NCI-H1105 (cell line): ENCODE measurements at places on chromosomes 6 and 20.

DNA sequence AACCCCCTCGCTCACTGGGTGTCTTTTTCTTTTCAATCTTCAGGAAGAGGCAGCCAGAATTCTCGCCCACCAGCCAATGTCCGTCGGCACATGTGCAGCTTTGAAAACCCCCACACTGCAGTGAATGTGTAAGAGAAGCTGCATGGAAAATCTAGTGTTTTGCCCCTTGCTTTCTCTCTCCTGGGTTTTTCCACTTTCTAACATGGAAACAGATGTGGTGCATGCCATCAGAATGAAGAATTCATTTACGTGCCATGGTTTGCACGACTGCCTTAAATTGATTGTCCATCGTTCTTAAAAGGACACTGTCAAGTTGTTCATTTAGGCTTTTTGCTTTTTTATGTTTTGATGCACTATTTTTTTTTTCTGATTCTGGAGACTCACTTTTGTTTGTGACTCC is 117.1 kb upstream of the RAB32 start:
- no peak for DNase-seq

- no peak for DNase-seq
Observed at GRCh38 chr20:63238514-63239125, 2.9 kb downstream of the BIRC7 start.

DNA sequence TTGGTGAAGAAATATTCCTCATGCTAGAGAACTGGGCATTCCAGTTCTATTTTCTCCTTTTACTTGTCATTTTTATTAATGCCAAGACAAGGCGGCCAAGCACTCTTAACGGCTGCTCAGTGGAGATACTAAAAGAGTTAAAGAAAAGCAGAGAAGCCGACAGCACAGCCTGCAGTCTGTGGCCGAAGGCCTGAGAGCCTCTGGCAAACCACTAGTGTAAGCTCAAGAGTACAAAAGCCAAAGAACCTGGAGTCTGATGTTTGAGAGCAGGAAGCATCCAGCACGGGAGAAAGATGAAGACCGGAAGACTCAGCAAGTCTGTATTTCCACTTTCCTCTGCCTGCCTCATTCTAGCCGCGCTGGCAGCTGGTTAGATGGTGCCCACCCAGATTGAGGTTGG is 167.1 kb upstream of the FUT9 start:
- DNase-seq, result no peak

- no peak for DNase-seq
Observed at GRCh38 chr6:81084776-81085430, 667.6 kb downstream of the TENT5A start.

DNA sequence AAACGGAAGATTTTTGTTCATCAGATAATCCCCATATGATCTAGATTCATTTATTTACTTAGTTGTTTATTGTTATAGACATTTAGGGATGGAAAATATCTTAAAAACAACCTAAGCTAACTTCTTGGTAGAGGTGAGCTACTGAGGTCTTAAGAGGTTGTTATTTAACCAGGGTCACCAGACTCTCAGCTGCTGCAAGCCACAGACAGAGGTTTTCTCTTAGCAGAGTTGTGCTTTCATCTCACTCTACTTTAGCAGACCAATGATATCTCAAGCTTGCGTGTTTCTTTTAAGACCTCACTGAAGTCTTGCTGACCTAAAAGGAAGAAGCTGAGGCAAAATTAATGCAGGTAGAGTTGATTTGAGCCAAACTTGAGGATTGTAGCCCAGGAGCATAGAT is 43.6 kb downstream of the NCOA7 start:
- DNase-seq, result no peak

GRCh38 chr6:131013495-131013894 is 49.5 kb downstream of the EPB41L2 start:
- no peak for DNase-seq

DNA sequence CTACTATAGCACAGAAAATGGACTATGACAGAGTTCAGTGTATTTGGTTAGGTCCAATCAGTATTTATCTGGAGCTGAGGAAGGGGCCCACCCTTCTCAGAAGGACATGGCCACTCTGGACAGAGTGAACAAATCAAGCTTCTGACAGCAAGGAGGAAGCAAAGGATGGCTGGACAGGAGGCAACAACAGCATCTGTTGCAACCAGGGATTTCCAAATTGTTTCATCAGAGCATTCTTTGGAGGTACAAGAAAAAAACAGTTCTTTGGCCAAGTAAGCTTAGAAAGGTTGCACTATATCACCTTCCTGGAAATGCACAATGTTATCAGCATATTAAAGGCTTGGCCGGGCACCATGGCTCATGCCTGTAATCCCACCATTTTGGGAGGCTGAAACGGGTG is 118.7 kb upstream of the SLC22A16 start:
- no peak for DNase-seq

- DNase-seq, result no peak
Observed at GRCh38 chr20:19223640-19224039, 11.2 kb downstream of the SLC24A3 start.

DNA sequence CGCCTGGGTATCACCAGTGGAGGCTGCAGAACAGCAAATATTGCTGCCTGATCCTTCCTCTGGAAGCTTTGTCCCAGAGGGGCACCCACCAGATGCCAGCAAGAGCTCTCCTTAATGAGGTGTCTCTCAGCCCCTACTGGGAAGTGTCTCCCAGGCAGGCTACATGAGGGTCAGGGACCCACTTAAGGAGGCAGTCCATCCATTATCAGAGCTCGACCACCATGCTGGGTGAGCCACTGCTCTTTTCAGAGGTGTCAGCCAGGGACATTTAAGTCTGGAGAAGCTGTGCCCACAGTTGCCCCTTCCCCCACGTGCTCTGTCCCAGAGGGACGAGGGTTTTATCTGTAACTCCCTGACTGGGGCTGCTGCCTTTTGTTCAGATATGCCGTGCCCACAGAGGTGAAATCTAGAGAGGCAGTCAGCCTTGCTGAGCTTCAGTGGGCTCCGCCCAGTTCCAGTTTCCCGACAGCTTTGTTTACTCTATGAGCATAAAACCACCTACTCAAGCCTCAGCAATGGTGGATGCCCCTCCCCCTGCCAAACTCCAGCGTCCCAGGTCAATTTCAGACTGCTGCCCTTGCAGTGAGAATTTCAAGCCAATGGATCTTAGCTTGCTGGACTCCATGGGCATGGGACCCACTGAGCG is 25.9 kb upstream of the AIG1 start:
- DNase-seq, result no peak

DNA sequence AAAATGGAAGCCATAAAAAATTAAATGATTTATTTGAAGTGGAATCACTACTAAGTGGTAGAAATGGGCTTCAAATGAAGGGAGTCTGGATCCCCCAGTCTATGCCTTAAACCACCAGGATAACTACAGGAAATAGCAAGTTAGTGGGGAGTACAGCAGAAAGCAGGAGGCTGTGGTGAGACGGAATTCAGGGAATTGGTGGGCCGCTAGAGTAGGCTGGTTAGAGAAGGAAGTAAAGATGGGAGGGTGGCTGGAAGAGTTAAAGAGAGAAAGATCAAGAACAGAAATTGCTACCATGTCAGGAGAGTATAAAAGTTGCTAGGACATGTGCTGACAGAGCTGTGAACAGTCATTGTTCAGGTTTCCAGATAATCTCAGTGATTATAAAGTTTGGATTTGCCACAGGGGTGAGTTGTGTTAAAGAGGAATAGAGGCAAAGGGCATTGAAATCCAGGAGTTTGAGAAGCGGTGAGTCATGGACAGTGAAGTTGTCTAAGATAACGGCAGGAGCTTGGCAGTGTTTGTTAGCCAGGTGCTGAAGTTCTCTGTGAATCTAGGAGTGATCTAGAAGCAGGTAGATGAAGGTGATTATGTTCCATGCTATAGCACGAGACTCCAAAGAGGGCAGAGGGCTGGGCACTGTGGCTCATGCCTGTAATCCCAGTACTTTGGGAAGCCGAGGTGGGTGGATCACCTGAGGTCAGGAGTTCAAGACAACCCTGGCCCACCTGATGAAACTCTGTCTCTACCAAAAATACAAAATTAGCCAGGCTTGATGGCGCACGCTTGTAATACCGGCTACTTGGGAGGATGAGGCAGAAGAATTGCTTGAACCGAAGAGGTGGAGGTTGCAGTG is 13.7 kb upstream of the HINT3 start:
- no peak for DNase-seq

GRCh38 chr6:50792771-50793170 is 25.9 kb upstream of the TFAP2B start:
- DNase-seq, result no peak

GRCh38 chr6:169996378-169997051 is 245.1 kb downstream of the ERMARD start:
- DNase-seq, result no peak

- peak; percentile 46 for DNase-seq
Observed at GRCh38 chr20:15287329-15287728, 949.9 kb upstream of the FLRT3 start.

- DNase-seq, result no peak
Observed at GRCh38 chr6:160022101-160022500, 53.2 kb downstream of the IGF2R start.

DNA sequence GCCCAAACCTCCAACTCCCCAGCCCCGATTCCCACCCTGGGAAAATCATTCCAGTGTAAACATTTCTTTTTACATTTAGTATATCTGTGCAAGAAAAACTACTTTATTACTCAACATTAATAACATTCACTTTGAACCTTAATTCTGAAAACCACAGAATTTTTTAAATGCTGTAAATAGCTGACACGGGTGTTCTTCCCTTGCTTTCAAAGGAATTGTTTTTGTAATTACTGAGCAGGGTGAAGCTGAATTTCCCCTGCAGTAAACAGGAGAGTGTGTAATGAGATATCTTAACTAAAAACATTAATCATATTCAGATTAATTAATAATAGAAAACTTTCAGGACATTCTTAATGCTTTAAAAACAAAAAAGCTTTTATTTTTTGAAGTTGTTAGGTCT is 99.3 kb upstream of the CITED2 start:
- DNase-seq, result no peak

- no peak for DNase-seq
Observed at GRCh38 chr6:25980935-25981334, 18.3 kb downstream of the TRIM38 start.

DNA sequence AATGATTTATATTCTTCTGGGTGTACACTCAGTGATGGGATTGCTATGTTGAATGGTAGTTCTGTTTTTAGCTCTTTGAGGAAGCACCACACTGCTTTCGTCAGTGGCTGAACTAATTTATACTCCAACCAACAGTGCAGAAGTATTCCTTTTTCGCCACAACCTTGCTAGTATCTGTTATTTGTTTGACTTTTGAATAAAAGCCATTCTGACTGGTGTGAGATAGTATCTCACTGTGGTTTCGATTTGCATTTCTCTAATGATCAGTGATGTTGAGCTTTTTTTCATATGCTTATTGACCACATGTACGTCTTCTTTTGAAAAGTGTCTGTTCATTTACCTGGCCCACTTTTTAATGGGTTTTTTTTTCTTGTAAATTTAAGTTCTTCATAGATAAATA is 583.8 kb upstream of the ARID1B start:
- DNase-seq, result no peak

GRCh38 chr20:52473186-52473585 is 281.6 kb upstream of the ZFP64 start:
- DNase-seq, result no peak

DNA sequence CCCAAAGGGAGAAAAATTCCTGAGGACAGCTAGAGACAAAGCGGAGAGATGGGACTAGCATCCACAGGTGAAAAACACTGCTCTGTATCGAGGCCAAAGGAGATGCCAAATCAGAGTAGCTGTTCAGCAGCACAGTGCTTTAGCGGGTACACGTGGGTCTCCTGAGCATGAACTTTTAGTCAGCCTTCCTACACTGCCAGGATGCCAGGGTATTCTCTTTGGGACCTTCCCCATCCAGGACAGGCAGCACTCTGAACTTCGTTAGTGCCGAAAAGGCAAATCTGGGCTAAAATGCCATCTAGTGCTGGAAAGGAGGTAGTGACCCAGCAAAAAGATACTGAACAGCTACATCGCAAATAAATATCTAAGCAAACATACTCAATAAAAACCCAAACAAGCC is 64.9 kb downstream of the C6orf58 start:
- DNase-seq, result peak; percentile 14

- no peak for DNase-seq
Observed at GRCh38 chr20:63100926-63101699, 94.3 kb upstream of the BHLHE23 start.

DNA sequence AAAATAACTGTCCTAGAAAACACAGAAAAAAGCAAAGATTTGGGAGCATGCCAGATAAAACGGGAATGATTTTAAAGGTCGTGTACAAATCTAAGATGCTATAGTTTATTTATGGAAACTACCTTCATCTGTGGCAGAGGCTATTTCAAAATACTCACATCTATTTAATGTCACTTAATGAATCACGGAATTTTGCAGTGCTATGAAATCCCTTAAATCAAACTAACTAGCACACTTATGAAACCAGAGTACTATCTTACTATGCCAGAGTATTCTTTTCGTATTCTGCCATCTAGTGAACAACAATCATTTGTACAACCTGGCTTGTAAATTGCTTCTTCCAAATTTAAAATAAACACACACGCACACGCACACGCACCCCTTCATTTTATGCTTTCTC is 77.9 kb upstream of the BMP5 start:
- peak; percentile 3 for DNase-seq

DNA sequence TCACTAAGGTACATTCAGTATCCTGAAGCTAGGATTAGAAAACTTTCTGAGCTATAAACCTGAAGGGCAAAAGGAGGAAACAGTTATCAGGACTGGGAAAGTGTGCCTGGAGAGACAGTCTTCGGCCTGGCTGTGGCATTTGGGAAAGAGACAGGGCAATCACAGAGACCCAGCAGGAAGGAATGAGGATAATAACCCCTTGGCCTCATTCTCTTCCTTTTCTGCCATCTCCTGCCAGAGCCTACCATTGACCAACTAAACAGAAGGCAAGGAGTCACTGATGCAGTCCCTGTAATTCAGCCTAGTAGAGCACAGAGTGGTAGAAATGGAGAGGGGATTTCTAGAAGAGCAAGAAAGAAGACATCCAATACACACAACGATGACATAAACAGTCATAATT is 359.4 kb downstream of the HDGFL1 start:
- DNase-seq, result no peak

GRCh38 chr6:133898263-133898662 is 9.3 kb downstream of the TCF21 start:
- DNase-seq, result no peak

- DNase-seq, result no peak
Observed at GRCh38 chr6:80174900-80175572, 68.6 kb downstream of the BCKDHB start.

DNA sequence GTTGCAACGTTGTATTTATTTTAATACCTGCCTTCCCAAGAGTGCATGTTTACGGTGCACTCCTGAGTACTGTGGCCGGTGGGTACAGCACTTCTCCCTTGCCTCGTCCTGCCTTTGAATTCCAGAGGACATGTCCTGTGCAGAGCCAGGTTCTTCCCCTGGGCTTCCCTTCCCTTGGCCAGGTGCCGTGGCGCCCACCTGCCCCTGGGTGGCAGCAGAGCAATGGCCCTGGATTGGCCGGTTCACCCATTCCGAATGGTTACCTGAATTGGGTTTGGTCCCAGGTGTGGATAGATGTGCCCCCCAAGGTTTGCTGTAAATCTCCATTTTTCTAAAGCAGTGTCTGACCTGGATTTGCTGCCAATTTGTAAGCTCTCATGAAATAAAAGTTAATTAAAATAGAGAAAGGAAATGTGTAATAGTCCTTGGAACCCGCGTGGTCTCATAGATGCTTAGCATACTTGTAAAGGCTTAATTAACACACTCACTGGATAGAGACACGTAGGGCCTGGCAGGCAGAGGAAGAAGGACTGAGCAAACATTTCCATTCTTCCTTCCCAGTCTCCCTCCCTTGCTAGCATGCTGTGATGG is 40.6 kb downstream of the DTD1 start:
- DNase-seq, result peak; percentile 13

GRCh38 chr6:23498013-23498412 is 628.0 kb upstream of the NRSN1 start:
- DNase-seq, result no peak

GRCh38 chr6:102223942-102224341 is 830.4 kb downstream of the GRIK2 start:
- DNase-seq, result no peak
